Forelimb muscle (tissue), 1 donor: ENCODE measurements at places on chromosomes 4 and X.

DNA sequence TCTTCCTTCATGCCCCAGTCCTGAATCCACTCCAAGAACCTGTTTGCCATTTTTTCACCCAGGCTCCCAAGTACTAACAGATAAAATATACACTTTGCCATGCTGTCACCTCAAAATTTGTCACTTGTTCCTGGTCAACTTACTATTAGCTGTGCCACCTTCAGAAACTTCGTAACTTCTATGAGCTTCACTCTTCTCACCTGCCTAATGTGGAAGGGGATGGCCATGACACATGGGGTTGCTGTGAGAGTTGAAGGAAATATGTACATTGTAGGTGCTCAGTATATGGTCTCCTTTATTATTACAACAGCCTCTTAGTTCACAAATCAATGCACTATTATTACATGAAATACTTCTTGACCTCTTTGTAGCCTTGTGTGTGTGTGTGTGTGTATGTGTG lies 10.4 kb downstream of the TMSB4X start:
- no peak for DNase-seq

GRCh38 chrX:69195192-69195591 lies 29.9 kb upstream of the PJA1 start:
- DNase-seq, result no peak

GRCh38 chr4:15513545-15513944 lies 43.9 kb downstream of the CC2D2A start:
- DNase-seq, result no peak

- DNase-seq, result no peak
Measured at GRCh38 chrX:148865277-148866210, 365.1 kb downstream of the AFF2 start.

- no peak for DNase-seq
Measured at GRCh38 chrX:34146906-34147305, 14.8 kb upstream of the FAM47A start.
